Pulmonary artery endothelial cell (primary cell): ENCODE measurements at places on chromosomes 13 and 19. TPM values are rescaled to one million over a fixed set of nuclear protein-coding genes. Genes with fewer than 3 reads are reported as not detected.

DNA sequence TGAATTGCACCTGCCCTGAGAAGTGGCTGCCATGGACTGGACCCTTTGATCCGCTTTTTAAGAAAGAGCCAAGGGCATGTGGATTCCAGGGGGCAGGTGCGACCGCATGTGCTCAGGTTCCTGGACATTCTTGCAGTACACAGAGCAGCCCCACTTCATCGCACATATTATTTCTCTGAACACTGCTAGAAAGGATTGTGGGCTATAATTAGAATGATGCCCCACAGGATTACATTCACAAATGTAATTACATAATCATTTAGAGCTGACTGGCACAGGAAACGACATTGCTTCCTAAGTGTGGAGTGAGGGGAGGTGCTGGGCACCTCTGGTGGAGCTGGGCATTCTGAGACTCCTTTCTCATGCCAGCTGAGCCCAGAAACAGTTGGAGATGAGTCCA is 37.5 kb upstream of the VSTM2B start:
- DNase-seq: no peak

GRCh38 chr19:3476830-3477229 is 3.5 kb downstream of the SMIM24 start:
- no peak for DNase-seq

Gene TUBA3C
- total RNA-seq: not detected in 2 replicates

DNA sequence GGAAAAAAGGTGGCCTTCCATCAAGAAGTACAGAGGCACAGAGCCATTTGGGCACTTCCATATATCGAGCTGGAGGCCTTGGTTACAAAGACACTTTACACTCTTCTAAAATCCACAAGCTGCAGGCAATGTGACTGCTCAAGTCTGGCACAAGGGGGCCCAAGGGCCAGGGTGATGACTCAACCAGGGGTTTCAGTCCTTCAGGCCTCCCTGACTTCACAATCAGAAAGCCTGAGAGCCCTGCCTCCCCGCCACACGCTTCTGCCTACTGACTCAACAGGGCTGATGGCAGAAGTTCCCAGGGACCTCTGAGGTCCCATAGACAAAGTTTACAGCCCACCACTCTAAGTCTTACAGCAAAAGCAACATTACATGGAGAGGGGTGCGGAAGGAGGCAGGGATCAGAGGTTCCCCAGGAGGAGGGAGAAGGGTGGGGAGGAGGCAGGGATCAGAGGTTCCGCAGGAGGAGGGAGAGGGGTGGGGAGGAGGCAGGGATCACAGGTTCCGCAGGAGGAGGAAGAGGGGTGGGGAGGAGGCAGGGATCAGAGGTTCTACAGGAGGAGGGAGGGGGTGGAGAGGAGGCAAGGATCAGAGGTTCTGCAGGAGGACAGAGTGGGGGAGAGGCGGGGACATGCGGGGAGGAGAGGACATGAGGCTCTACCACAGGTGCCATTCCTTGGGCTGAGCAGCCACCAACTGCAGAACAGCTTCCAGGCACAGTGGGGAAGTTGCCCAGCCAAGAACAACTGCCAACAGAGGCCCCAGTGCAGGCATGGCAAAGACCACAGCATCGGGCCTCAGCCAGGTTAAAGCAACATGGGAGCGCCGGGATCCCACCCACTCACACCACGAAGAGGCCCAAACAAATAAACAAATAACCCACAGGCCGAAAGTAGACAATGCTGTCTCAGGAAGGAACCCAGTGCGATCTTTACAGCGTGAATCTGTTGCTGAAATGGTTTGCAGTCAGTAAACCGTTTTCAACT is 52.0 kb downstream of the SLC7A1 start:
- no peak for DNase-seq

Gene ZNF813
- total RNA-seq: 3.0 and 7.4 TPM in 2 replicates

GRCh38 chr19:31658993-31659896 is 310.0 kb upstream of the TSHZ3 start:
- DNase-seq: no peak

Gene EPS8L1
- 4.7 and 7.5 TPM in 2 replicates for total RNA-seq

DNA sequence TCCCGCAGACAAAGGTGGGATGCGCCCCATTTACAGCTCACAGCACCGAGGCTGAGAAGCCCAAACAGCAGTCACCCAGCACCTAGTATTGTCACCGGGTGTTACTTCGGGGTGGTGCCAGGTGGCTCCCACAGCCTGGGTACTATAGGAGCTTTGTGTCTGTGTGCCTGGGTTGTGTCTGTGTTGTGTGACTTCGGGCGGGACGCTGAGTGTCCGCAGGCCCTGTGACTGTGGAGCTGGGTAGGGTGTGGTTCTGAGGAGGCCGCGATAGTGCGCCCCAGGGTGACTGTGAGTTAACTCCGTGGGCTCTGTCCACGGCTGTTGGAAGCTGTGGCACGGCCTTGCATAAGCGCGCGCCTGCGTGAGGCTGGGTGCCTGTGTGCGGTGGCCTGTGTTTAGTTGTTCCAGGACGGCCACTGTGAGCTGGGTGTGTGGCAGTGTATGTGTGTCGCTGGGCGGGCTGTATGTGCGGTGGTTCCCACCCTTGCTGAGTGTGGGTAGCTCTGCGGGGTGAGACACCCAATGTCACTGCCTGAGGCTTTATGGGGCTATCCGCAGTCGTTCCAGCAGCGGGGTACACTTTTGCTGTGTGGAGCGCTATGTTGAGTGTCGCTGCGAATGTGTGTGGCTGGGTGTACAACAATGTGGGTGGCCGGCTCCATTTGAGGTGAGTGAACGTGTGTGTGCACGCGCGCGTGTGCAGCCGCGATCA is 559 bp upstream of the SSBP4 start:
- DNase-seq: no peak

DNA sequence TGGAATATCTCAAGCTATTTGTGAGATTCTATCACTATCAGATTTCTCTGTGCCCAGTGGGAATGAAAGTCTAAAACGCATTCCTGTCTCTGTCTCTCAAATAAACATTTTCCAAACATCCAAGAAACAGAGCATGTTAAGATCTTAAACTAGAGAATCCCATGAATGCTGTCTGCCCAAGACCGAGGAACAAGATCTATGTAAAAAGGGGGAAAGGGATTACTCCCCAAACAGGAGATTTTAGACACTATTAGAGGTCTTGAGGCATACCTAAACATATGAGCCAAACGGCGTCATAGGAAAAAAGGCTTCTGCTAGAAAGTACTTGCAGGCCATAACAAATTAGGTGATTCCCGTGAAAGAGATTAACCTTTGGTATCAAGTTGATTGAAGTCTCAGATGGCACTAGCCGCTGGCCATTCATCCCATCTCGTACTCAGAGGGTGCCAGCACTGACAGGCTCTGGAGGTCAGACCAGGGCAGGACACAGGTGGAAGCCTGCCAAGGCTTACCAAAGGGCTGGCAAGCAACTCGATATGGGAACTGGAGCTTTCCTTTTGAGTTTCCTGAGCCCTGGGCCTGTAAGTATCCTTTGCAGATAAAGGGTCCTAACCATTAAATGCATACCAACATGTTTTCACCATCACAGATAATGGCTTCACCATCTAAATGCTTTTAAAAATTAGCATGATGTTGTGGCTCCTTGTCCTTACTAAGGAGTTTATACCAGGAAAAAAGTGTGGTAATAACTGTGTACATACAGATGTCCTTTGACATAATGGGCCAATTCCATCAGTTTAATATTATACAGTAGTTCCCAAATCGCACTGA is 225.2 kb downstream of the FOXO1 start:
- DNase-seq: peak; percentile 72

Gene ZNF486
- total RNA-seq: 3.9 and 8.3 TPM in 2 replicates

Gene ZNF780B
- 6.5 and 9.8 TPM in 2 replicates for total RNA-seq

DNA sequence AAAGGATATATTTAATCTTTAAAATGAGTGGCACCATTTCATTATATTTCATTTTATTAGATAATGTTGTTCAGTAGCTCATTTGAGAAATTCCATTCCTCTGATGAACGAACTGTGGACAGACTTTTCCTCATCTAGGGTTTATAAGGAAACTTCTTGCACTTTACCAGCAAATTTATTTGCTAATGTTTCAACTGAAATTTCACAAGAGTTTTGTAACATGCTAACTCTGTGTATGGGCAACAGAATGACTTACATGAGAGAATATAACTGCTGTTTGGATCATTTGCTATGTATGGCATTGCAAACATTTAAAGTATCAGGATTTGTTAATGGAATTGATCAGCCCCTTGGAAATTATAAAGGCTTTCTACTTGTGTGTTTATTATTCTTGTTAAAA is 3.7 kb upstream of the IRS2 start:
- DNase-seq: no peak

GRCh38 chr19:56087647-56088496 is 33.2 kb downstream of the ZNF787 start:
- no peak for DNase-seq

- no peak for DNase-seq
Observed at GRCh38 chr19:38710928-38711725, 33.1 kb downstream of the CAPN12 start.

- DNase-seq: no peak
Observed at GRCh38 chr13:67318860-67319259, 88.7 kb upstream of the PCDH9 start.
